ENCODE measurements at places on chromosomes 6 and 20.

GRCh38 chr6:163199371-163199770 is 215.1 kb upstream of the QKI start:
- DNase-seq, result no peak

DNA sequence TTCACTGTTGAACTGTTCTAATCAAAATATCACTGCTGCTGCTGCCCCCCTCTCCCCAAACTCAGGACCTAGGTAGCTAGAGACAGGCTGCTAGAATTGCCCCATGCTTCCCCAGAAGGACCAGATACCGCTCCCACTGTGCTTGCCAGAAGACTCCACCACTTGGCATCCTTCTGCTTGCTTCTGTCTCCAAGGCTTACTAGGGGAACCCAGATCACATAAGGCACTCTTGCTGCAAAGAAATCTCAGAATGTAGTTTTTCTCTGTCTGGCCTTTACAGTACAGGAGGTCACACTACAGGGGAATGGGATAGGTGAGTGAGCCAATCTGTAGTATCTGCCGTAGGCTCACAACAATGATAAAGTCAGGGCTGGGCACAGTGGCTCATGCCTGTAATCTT is 21.5 kb upstream of the SLC9A8 start:
- no peak for DNase-seq

GRCh38 chr20:44728801-44729443 is 13.8 kb downstream of the CCN5 start:
- no peak for DNase-seq

- no peak for DNase-seq
Observed at GRCh38 chr6:42820512-42821340, 38.9 kb downstream of the BICRAL start.

GRCh38 chr6:22017766-22018165 is 279.1 kb downstream of the PRL start:
- DNase-seq, result no peak

GRCh38 chr6:3560211-3560610 is 103.4 kb upstream of the SLC22A23 start:
- no peak for DNase-seq

DNA sequence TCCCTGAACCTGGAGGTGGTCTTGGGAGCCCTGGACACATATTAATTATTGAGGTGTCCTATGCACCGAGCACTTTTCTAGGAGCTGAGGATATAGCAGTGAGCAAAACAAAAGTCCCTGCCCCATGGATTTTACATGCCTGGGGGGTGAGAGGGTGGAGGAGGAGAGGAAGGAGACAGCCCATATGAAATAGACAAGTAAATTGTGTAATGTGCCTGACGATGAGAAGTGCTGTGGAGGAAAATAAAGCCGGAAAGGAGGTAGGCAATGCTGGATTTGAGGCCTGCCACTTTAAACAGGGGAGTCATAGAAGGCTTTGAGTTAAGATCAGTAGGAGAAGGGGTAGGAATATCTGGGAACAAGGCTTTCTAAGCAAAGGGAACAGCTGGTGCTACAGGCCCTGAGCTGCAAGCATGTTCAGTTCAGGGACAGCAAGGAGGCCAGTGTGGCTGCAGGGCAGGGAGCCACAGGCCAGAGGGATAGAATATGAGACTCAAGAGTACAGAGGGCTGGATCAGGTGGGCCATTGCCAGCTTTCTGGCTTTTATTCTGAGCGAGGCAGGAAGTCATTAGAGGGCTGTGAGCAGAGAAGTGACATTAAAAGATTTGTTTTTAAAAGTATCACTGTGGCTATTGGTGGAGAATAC is 19.1 kb upstream of the MYLIP start:
- no peak for DNase-seq

DNA sequence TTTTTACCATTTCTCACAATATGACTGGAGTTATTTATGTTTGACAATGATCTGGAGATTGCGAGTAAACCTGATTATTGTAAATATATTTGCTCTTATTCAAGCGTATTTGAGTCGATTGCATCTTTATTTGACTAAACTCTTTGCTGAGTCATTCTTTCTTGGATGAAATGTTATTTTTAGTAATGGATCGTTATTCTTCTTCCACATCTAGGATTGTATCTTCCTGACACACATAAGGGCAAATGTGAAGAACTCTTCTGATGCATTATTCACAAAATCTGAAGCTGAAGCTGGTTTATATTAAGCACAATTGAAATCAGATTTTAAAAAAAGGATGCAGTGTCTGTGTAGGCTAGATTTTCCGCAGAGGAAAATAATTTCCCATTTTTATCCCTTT is 68.2 kb downstream of the SEL1L2 start:
- no peak for DNase-seq

DNA sequence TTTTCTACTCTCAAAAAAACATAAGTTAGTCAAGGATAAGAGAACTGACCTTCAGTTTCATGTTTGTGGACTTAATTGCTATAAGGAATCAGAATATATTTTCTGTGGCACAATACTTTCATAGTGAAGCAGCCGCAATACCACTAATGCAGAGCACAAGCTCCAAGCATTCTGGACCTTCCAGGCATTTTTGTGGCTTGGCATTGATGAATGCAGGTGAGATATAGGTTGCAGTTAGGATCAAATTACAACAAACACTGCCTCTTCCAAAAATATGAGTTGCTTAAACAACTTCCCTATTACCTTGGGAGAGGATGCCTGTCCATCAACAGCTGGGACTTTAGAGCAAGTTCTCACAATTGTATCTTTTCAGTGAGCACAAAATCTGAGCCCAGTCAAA is 162.8 kb upstream of the RSPO3 start:
- no peak for DNase-seq

DNA sequence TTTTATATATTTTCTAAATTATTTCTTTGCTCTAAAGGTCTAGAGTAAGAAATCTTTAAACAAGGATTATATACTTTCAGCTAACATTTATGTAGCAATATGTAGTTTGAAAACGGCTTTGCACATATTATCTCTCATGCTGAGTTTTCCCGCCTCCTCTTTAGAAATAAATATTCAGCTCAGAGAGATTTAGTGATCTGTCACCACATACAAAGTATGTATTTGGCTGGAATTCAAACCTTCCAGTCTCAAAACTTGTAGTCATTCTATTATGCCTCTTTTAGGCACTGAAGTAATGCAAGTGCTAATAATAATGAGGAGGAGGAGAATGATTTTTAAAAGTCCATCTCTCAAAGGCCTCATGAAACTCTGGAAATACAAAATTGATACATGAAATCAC is 525.0 kb downstream of the GRIK2 start:
- no peak for DNase-seq

- DNase-seq, result no peak
Observed at GRCh38 chr6:126698732-126699240, 358.9 kb downstream of the CENPW start.

DNA sequence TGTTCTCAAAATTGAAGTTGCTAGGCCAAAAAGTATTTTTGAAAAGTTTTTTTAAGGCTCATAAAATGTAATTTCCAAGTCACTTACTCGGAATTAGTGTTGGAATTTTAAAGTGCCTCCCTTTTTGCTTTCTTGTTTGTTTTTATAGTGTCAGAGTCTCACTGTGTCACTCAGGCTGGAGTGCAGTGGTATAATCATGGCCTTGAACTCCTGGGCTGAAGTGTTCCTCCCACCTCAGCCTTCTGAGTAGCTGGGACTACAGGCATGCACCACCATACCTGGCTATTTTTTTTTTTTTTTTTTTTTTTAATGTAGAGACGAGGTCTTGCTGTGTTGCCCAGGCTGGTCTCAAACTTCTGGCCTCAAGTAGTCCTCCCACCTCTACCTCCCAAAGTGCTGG is 40.0 kb upstream of the GNRH2 start:
- DNase-seq, result no peak

DNA sequence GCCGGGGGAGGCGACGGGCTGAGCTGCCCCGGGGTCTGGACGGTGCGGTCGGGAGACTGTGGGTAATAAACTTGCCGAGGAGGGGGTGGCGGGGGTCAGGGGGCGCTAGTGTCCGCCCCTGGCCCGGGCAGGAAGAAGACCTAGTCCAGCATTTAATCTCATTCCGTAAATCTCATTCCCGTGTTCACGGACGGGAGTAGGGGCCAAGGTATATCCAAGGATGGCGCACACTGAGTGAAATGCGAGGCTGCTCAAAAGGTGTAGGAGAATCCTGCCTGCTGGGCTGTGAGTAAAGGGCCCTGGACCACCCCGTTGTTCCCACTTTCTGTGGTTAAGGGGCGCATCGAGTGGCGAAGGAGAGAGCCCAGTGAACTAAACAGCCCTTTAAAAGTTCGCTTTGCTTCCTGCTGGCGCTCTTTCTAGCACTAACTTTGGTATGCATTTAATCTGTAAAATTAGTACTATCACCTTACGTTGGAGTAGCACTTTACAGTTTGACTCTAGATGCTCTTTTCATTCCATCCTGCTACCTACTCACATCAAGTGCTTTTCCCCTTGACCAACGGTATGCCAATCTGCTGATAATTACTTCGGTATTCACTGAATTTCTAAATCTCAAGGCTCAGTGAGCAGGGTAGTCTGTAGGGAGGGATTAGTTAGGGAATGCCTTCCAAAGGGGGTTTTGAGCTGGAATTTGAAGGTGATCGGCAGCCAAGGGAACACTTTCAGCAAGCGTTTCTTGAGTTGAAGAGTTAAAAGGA is 730 bp downstream of the PARD6B start:
- DNase-seq, result no peak

GRCh38 chr6:39224011-39224410 is 5.3 kb downstream of the KCNK5 start:
- no peak for DNase-seq

DNA sequence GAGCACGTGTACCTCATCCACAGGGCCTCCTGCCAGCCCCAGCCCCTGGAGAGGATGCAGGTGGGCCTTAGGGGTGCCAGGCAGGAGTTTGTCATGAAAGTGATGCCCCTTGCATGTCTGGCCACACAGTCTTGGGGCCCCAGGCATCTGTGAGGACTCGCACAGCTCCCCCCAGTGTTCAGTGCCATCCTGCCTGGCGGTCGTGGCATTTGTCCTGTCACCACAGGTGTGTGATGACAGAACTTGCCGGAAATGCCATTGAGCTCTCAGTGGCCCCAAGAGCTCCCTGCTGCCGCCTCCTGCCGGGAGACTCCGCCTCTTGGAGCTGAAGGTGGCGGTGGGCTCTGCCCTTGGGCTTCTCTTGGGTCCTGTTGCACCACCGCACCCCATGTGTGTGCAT is 30.6 kb upstream of the ADRM1 start:
- no peak for DNase-seq

- DNase-seq, result no peak
Observed at GRCh38 chr20:6783752-6784151, 16.3 kb downstream of the BMP2 start.

DNA sequence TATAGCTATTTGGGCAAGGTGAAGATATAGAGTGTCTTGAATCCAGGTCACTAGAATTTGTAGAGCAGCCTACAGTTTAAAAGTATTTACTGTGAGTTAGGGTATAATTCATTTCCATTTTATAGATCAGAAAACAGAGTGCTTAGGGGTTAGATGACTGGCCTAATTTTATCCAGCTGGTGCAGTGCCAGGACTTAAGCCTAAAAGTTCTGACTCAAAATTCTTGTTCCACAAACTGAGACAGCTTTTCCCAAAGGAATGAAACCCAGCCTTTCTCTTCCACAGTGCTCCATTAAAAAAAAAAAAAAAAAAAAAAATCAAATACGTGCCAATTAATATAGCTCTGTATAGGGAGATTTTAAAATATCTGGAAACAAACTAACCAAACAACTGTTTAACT is 441.0 kb upstream of the MARCKS start:
- no peak for DNase-seq

DNA sequence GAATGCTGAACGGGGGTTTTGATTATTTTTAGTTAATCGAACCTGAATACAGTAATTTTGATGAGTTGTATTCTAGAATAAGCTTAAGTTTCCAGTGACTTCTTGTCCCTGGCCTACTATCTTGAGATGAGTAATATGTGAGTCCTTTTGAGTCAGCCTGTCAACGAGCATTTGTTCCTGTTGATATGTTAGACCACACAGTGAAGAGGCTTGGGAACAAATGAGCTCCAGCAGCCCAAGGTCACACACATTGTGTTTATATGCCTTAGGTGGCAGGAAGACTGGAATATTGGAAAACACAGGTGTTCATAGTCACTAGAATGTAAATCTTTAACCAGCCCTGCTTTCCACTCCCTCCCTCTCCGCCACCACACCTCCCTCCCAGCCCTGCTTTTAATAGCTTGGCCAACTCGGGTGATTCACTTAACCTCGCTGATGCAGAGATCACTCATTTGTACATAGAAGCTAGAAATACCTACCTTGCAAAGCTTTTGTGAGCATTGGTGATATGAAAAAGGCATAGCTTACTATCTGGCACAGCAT is 9.1 kb downstream of the SMPDL3A start:
- DNase-seq, result no peak

DNA sequence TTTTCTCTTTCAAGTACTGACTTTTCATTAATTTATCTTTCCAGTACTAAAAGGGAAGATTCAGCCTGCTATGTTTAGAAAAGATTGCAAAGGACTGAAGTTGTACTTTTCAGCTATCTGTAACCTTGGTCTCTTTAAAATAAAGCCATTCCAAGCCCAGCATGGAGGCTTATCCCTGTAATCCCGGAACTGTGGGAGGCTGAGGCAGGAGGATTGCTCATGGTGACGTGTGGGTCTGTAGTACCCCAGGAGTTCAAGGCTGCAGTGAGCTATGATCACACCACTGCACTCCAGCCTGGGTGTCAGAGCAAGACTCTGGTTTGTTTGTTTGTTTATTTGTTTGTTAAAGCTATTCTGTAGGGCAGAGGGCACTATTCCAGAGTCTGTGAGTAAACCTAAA is 50.6 kb upstream of the TMEM170B start:
- DNase-seq, result no peak

- DNase-seq, result no peak
Observed at GRCh38 chr20:35235881-35236280, 9.4 kb downstream of the MMP24 start.

GRCh38 chr6:119626884-119627619 is 277.5 kb upstream of the MAN1A1 start:
- no peak for DNase-seq

GRCh38 chr6:165663736-165664558 is 906 bp upstream of the PDE10A start:
- no peak for DNase-seq

DNA sequence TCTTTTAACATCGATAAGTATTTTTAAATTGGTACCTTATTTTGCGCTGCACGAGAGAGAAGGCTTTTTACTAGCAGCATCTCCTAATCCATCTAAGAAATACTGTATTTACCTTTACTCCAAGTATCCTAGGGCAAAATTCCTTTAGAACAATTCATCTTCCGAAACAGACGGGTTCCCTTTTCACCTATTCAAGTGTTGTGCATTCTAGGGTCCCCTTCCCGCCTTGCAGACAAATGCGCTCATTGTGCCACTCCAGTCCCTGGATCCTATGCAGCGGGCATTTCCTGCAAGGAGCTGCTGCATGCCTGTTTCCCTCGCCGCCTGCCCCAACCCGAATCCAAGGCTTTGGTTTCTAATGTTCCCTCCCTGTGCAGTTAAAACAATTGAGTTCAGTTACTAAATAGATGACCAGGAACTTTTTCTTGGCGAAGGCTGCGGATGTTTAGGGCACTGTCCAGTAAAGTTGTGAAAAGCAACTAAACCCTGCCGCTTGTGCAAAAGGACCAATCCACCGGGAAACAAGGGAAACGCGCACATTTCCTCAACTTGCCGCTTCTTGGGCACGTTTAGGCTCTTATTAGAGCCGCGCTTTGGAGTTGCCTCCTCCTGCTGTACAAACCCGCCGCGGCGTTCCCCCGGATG is 556 bp upstream of the SCAF8 start:
- peak; percentile 18 for DNase-seq

GRCh38 chr20:24782301-24782700 is 166.8 kb upstream of the CST7 start:
- no peak for DNase-seq

Data from inflammatory macrophage (primary cell).